ENCODE measurements at places on chromosomes 1 and 21.

GRCh38 chr1:42937836-42938644, 20.6 kb downstream of the SLC2A1 start:
- no peak for DNase-seq

GRCh38 chr1:52795464-52795863, 47.1 kb upstream of the ZYG11A start:
- no peak for DNase-seq

DNA sequence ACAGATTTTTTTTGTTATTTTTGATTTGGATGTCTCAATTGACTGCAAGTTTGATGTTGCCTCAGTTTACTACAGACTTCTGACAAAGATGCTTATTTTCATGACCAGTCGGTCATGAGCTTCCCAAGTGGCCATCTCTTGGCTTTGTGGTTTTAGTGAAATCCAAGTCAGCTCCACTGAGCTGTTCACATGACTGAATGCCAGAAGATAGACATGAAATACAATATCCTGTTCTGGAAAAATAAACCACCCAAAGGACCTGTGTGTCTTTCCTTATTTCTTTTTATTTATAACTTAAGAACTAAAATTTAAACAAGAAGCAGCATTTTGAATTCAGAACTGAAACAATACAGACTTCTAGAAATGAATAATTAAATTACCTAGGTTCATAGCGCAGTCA, 89.3 kb downstream of the HMCN1 start:
- DNase-seq = no peak

- DNase-seq = no peak
Observed at GRCh38 chr1:152968248-152968647, 2.2 kb upstream of the SPRR4 start.

- peak; percentile 24 for DNase-seq
Observed at GRCh38 chr1:200530623-200531261, 89.8 kb downstream of the KIF14 start.

DNA sequence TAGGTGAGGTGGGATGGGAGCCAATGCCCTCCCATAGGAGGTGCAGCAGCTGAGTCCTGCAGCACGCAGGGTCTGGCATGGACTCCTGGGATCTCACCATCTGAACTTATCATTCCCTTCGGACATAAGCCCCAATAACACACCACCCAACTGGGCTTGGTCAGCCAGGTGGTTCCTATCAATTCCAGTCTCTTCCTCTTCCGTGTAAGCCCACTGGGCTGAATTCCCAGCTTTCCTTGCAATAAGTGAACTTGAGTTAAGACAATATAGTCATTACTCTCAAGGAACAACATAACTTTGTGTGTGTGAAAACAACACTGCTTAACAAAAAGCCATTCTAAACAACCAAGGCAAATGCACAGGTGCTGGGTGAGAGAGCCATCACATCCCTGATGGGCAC, 86.6 kb upstream of the EDN2 start:
- no peak for DNase-seq

- no peak for DNase-seq
Observed at GRCh38 chr1:47456250-47456649, 18.4 kb downstream of the FOXD2 start.

GRCh38 chr1:183233113-183233512, 47.0 kb downstream of the LAMC2 start:
- no peak for DNase-seq

- DNase-seq = no peak
Observed at GRCh38 chr1:77044133-77044849, 174.9 kb downstream of the PIGK start.
